ENCODE measurements at places on chromosomes 3 and 15. TPM values are rescaled to one million over a fixed set of nuclear protein-coding genes. Genes with fewer than 3 reads are reported as not detected.

VGLL3 gene
- 6.8 TPM for total RNA-seq

ISLR gene
- 0.35 TPM for total RNA-seq

CLDN18 gene
- not detected for total RNA-seq

CLSTN2 gene
- 0.05 TPM for total RNA-seq

EOMES gene
- total RNA-seq: 1.3 TPM

PRRT3 gene
- 2.0 TPM for total RNA-seq

SHC4 gene
- 0.95 TPM for total RNA-seq

FANCI gene
- total RNA-seq: 48.9 TPM

Measured in A549 treated with CORT108297 at 1 μM for 4 hours (cell line).